GDM1 (cell line): ENCODE measurements at places on chromosomes 6 and 20.

DNA sequence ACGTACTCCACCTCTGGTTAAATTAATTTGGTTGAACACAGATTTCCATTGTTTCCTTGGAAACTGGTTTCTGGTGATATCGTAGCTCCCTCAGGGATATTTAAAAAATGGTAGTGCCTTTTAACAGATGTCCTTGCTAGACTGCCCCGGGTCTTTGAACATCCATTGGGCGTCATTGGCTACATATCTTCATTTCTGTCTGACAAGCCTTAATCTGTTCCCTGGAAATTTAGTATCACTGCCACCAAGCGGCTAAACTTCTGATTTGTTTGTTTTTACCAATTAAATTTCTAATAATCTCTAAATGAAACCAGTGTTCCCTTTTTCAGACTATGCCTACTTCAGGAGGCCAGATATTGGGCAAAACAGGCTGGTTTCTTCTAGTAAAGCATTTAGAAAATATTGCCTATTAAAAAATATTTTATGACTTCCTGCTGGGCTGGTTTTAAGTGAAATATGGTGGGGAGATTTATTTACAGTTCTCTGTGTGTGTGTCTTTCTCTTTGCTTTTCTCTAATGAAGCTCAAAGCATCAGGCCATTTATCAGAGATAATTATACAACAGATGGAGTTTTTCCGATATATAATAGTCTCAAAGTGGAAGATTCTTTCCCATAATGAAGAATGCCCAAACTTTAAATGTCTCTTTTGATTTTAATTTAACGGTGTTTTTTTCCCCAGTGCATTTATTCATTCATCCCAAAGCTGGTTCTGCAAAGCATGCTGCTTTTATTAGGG lies 249.5 kb downstream of the ZFAND3 start:
- DNase-seq: no peak

DNA sequence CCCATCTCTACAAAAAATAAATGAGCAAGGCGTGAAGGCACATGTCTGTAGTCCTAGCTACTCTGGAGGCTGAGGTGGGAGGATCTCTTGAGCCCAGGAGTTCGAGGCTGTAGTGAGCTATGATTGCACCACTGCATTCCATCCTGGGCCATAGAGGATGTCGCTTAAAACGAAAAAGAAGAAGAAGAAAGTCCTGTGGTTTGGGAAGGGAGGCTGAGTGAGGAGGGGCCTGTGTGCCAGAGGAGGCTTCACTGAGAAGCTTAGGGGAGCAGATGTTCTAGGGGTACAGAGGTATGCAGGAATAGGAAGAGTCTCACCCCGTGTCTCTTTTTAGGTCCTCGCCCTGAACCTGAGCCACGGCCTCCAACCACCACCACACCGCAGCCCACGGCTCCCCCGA lies 4.2 kb downstream of the MMP9 start:
- DNase-seq: no peak

- DNase-seq: no peak
These were observed 183.3 kb downstream of the FOXC1 start for GRCh38 chr6:1792989-1793388.

GRCh38 chr6:154386848-154387717 lies 30.5 kb upstream of the IPCEF1 start:
- no peak for DNase-seq

DNA sequence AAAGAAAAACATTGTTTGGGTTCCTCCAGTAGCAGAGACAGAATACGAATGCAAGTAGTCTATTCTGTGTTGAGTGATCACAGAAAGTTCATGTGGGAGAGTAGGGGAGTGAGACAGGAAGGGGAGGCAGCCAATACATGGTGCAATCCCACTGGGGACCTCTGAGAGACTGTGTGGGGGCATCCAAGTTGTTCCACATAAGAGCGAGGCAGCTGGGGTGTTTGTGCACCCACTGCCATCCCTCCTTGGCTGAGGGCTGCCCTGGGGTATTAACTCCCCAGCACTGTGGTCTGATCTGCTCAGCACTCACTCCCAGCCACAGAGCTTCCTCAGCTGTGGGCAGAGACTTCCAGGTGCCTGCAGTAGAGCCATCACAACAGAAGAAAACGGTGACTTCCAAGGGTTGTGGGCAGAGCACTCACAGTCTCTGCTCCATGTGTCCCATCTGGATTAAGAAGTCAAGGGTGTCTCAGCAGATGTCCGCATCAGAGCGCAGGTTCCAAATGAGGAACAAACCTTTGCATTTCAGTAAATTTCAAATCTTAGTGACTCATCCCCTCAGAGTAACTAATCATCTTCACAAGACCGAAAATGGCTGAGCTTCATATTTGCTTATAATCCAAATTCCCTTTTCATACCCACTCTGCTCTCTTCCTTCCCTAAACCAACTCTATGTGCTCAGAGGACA lies 101.9 kb upstream of the NAA20 start:
- peak; percentile 45 for DNase-seq

DNA sequence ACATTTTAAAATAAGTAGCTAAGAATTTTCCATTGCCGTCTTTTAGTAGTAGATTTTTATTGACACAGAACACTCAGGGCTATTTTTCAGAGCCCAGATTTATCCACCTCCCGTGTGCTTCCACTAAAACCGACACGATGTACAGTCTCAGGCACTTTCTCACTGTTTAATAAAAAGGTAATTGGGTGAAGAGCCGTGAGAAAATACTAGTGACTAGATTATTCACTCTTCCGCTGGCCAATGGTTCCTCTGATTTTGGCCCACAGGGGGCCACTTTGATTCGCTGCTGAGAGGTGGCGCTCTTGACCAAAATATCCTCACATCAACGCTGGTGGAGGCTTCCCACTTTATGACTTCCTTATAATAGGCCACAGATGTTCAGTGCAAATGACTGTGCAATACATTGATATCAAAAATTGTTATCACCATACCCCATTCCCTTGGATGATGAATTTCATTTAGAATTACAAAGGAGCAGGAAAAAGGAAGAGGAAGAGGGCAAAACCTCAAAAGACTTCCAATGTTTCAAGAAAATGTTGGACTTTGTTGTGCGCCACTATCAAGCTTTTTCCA lies 12.3 kb upstream of the HDDC2 start:
- DNase-seq: peak; percentile 24

GRCh38 chr6:121434037-121434770 lies 1.2 kb upstream of the GJA1 start:
- no peak for DNase-seq

DNA sequence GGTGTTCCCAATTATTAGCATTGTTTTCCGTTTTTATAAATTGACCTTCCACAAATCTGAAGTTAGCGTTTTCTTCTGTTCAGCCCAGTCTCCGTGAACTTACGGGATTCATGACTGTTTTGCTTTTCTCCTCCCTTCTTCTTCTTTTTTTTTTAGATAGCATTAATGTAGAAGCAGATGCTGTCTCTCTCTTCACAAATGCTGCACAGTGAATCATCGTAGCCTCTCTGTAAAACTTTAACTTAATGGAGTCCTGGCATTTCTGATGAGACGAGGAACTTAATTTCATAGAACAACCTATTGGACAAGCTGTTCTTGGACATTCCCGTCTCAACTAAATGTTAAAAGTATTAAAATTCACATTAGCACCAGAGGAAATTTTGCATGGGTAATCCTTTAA lies 138.0 kb upstream of the EEF1E1 start:
- DNase-seq: no peak

GRCh38 chr20:33470457-33470856 lies 19.4 kb upstream of the CBFA2T2 start:
- DNase-seq: no peak

GRCh38 chr20:46025376-46025783 lies 3.6 kb upstream of the SLC12A5 start:
- DNase-seq: no peak

DNA sequence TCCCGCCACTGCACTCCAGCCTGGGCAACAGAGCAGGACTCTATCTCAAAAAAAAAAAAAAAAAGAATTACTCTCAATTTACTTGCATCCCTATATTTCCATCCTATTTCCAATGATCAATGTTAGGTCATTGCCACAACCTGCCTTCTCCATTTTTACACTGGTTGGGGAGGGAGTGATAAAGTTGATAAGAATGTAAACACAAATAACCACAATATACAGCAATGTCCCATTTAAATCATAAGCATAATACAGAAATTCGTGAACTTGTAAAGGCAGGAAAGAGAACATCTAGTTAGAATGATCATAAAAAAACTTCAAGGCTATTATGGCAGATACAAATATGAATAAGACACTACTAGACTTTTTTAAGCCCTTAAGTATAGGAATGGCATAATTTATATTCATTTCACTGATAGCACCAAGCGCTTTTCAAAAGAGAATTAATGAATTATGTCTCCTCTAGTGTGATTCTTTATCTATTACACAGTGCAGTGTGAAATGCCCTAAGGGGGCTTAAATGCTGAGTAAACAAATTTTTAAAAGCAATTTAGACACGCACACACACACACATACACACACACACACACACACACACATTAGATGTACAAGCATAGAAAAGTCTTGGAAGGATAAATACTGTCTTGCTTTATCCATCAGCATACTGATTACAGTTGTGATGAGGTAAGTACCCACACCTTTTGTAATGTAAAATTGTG lies 33.5 kb upstream of the RAB23 start:
- no peak for DNase-seq

- DNase-seq: no peak
These were observed 64.6 kb downstream of the RWDD2A start for GRCh38 chr6:83257791-83258190.

GRCh38 chr6:1014431-1014807 lies 297.5 kb upstream of the FOXQ1 start:
- no peak for DNase-seq

DNA sequence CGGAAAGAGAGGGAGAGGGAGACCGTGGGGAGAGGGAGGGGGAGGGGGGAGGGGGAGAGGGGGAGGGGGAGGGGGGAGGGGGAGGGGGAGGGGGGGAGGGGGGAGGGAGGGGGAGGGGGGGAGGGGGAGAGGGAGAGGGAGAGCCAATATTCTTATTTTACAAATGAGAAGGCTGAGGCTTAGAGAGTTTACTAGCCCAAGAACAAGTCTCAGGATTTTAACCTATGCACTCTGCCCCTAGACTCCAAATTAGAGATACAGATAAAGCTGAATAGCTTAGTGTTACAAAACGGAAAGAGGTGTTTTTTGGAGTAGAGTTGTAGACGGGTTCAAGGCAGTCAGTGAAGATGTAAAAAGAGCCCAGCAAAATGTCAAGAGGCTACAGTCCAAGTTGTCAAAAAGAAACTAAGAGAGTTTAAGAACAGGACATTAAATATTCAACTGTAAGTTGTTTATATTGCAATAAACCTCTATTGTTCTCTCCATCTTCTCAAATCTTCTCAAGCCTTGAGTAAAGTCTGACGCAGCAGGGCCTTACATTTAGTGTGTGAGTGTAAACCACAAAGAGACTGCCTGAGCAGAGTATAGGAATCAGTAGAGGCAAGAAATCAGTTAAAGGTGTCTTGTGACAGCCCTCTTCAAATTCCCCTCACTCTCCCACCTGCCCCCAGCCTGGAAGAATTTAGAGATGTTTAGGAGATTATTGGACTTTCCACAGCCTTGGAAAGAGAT lies 34.9 kb upstream of the AKIRIN2 start:
- no peak for DNase-seq

DNA sequence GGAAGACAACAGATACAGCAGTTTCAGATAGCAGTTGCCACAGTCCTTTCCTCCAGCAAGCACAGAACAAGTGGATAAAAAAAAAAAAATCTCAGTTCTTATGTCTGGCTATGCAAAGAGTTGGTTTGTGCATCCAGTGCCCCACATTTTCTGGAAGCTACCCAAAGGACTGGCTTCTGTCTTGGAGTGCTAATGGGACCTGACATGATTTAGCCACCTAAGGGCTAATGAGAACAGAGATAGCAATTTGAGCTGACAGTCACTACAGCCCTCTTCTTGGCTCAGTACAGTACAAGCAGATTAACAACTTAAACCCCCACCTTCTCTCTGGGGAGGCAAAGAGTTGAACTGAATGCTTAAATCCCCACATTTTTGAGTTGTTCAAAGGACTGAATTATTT lies 976.8 kb downstream of the TBC1D32 start:
- no peak for DNase-seq

DNA sequence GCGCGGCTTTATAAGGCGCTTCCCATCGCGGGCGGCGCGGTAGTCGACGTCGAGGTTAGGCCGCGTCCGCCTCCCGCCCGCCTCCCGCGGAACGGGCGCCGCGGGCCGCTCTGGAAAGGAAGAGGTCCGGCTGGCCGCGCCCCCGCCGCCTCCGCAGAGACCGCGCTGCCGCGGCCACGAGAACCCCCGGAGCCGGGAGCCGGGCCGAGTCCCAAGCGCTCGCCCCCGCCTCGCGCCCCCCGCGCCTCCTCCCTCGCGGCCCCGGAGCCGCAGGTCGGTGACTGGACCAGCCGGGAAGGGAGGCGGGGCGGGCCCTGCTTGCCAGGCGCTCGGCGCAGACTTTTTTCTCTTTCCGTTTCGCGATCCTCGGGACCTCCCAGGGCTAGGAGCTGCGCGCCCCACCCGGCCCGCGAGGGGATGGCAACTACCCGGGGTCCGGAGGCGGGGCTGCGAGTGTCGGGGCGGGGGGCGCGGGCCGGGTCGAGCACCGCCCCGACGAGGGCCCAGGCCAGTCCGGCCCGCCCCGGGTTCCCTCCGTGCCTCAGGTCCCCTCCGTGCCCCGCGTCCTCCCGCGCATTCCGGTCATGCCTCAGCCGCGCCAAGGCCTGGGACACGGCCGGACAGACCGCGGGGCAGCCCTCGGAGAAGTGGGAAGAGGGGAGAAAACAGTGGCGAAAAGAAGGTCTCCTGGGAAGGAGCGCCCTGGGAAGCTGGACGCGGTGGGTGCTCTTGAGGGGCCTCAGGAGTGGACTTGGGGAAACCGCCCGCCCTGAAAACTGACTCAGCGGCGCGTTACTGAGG lies 417 bp upstream of the PXDC1 start:
- peak; percentile 51 for DNase-seq

DNA sequence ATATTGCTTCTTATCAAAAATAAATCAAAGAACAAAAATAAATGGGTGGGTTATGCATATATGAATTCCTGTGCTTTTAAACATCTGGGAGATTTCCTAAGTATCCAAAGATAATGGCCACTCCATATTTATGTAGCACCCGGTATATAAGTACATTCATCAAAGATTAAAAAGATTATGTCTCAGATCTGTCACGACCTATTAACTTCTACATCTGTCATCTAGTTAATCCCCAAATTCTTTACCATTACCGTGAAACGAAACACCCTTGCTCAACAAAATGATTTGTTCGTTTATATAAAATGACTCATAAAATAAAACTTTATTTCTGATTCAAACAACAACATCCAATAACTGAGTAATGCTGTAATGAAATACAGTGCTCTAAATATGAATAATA lies 64.8 kb upstream of the FOXQ1 start:
- DNase-seq: no peak
